Activated naive CD4-positive, alpha-beta T cell (primary cell): ENCODE measurements at places on chromosomes 2 and 18.

DNA sequence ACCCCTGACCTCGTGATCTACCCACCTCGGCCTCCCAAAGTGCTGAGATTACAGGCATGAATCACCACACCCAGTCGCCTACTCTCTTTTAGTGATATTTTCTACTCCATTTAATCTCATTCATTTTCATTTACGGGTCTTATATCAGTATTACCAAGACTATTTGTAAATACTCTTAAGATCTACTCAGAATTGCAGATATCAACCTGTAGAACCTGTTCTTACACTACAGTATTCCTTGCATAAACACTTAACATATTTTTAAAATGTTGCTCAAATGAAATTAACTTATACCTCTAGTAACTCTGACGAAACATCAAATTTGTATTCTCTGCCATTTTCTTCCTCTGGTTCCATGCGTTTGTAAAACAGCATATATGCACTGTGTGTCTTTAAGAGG is 79.3 kb downstream of the C2orf74 start:
- DNase-seq: no peak

DNA sequence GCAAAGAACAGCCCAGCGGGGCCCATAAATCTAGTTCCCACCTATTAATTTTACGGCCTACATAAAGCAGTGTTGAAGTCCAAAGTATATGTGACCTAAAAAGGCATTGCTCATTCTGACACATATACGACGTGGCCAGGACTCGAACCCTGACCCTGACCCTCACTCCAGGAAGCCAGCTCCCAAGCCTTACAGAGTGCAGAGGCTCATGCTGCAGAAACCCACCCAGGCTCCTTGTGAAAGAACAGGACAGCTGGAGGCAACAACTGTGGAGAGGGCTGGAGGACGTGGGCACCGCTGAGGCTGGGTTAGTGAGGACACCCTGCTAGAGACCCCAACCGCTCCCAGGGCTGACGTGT is 221.6 kb downstream of the CYP26B1 start:
- DNase-seq: no peak

- DNase-seq: no peak
These were observed 35.6 kb downstream of the EPAS1 start for GRCh38 chr2:46332686-46333281.

DNA sequence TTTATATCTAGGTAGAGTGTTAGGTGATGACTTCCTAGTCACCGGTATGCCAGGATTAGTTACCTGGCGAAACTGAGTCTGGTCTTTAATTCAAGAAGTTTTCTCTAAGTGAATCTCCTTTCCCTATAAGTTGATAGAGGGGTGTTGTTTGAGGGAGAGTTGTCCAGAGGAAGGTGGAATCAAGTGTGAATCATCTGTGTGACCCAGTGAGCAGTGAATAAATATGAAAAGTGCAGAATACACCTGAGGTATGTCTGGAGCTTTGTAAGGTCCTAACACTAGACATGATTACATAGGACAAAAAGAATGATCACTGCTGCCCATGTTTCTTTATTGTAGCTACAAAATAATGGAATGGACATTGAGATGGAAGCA is 11.2 kb downstream of the POU3F3 start:
- DNase-seq: no peak

DNA sequence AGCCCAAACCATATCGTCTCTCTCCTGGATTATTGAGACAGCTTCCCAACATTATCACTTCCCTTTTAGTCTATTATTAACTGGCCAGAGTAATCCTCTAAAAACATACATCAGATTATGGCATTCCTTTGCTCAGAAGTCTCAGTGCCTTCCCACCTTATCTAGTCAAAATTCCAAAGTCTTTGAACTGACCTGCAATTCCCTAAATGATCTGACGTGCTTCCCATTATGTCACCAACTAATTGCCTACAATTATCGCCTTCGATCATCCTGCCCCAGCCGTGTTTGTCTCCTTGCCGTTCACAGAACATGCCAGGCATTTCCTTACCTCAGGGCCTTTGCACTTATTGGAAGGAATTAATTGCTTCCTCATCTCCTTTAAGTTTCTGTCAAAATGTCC is 332.4 kb downstream of the IRS1 start:
- no peak for DNase-seq

DNA sequence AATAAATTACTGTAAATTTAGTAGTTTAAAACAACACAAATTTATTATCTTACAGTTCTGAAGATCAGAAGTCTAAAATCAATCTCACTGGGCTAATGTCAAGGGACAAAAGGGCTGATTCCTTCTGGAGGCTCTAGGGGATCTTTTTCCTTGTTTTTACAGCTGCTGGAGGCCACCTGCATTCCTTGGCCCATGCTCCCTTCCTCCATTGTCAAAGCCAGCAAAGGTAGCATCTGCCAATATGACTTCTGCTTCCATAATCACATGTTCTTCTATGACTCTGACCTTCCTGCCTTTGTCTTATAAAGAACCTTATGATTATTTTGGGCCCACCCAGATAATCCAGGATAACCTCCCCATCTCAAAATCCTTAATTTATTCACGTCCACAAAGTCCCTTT is 46.0 kb upstream of the FAM136A start:
- no peak for DNase-seq

- DNase-seq: no peak
These were observed 137.6 kb downstream of the HDAC4 start for GRCh38 chr2:239263231-239263630.
